ENCODE measurements at places on chromosomes 2 and 18.

GRCh38 chr2:110103061-110103961, 12.3 kb downstream of the MALL start:
- no peak for DNase-seq

GRCh38 chr2:214019229-214019972, 391.5 kb upstream of the VWC2L start:
- no peak for DNase-seq

GRCh38 chr18:79915161-79916127, 36.0 kb downstream of the SLC66A2 start:
- DNase-seq, result no peak

DNA sequence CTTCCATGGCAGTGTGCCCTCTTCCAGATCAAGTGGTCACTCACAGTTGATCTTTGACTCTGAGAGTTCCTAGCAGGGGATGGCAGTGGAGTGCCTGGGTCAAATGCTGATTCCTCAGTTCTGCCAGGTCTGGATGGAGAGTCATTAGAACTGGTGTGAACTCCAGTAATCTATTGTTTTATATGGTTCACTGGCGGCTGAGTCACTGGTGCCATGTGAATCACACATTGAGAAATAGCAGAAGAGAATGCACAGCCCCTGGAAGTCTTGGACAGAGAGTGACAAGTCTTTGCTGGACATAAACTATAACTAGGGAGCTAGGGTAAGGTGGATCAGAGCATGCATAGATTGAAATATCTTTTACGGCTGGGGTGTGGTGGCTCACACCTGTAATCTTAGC, 86.9 kb downstream of the EIF2AK3 start:
- no peak for DNase-seq

DNA sequence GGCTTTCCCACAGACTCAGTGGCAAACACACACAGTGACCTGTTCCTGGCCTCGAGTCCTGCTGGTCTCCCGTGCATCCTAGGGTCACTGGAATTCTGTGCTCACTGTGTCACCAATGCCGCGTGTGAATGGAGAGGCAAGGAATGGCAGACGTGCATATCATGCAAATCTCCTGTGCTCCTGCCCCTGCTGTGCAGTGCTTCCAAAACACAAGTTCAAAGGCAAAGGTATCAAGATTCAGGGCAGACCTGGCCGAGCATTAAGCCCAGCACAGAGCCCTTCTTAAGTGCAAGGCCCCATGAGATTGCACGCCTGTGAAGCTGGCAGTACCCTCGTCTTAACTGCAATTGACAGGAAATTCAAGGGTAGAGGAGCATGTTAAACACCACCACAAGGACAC, 129.1 kb downstream of the NDUFA10 start:
- DNase-seq, result no peak

DNA sequence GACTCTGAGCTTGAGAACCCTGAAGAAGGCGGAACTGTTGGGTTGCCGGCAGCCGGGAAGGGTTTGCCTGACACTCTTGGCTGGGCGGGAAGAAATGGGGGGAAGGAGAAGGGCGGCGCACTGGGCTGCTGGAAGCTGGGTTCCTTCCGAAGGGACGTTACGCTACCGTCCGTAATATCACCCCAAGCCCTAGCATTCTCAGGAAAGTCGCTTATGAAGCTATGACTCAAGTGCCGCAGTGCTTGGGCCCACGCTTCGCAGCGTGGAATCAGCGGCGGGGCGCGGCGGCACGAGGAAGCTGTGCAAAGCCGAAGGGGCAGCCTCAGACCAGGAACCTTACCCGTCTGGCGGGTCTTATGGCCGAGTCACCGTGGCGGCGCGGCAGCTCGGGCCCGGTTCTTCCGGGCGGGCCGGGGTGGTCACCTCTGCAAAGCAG, 50.2 kb upstream of the SIGLEC15 start:
- no peak for DNase-seq

- no peak for DNase-seq
Observed at GRCh38 chr2:85994897-85995647, 106.3 kb upstream of the ST3GAL5 start.

GRCh38 chr18:50594012-50594411, 34.1 kb downstream of the MAPK4 start:
- no peak for DNase-seq

- no peak for DNase-seq
Observed at GRCh38 chr2:12493031-12493513, 223.7 kb upstream of the TRIB2 start.

- no peak for DNase-seq
Observed at GRCh38 chr2:28950941-28951630, 30.0 kb upstream of the TOGARAM2 start.

Measured in NAMALWA (cell line).